NCI-H2107 (cell line): ENCODE measurements at places on chromosomes 12 and 14.

DNA sequence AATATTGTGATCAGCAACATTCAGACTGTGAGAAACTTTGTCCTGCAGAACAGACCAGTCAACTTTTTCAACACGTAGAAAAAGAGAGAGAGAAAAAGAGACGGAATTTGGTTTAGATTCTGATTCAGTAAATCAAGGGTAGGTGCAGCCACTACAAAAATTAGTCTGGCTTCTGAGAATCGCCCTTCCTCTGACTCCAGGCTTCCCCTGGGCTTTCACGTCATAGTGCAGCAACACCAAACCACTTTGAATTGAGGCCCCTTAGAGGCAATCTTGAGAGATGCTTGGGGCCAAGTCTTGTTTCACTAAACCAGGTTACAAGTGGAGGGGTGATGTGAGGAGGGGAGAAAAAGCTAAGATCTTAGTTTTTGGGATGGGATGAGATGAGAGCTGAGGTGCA is 37.5 kb upstream of the PTGR2 start:
- no peak for DNase-seq

DNA sequence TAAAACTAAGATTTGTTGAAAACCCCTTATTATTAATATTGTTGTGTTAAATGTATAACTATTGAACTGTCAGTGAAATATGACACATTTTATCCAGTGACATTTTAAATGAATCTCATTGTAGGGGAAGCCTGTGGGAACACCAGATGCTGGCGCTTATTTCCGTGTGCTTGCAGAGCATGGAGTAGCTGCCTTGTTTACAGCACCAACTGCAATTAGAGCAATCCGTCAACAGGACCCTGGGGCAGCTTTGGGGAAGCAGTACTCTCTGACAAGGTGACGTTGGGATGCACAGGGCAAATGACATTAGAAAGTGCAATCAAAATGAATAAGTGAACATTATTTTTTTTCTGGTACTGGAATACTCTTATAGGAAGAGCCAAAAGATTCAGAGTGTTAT is 96.8 kb downstream of the ACSS3 start:
- no peak for DNase-seq

DNA sequence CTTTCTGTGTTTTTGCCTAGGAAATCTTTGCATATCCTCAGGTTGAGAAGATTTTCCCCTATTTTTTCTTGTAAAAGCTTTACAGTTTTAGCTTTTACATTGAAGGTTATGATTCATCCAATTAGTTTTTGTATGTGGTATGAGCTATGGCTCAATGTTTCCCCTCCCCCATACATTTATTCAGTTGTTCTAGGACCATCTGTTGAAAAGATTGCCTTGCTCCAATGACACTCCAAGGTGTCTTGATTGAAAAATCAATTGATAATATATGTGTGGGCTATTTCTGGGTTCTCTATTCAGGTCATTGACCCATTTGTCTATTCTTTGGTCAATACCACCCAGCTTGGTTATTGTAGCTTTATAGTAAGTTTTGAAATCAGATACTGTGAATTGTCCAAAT is 42.6 kb downstream of the LRTM2 start:
- DNase-seq = no peak

- DNase-seq = no peak
Observed at GRCh38 chr14:53954551-53955228, 1.9 kb downstream of the BMP4 start.

- no peak for DNase-seq
Observed at GRCh38 chr14:71408362-71409030, 501.2 kb downstream of the PCNX1 start.

GRCh38 chr14:80942191-80942600 is 658 bp upstream of the CEP128 start:
- no peak for DNase-seq

DNA sequence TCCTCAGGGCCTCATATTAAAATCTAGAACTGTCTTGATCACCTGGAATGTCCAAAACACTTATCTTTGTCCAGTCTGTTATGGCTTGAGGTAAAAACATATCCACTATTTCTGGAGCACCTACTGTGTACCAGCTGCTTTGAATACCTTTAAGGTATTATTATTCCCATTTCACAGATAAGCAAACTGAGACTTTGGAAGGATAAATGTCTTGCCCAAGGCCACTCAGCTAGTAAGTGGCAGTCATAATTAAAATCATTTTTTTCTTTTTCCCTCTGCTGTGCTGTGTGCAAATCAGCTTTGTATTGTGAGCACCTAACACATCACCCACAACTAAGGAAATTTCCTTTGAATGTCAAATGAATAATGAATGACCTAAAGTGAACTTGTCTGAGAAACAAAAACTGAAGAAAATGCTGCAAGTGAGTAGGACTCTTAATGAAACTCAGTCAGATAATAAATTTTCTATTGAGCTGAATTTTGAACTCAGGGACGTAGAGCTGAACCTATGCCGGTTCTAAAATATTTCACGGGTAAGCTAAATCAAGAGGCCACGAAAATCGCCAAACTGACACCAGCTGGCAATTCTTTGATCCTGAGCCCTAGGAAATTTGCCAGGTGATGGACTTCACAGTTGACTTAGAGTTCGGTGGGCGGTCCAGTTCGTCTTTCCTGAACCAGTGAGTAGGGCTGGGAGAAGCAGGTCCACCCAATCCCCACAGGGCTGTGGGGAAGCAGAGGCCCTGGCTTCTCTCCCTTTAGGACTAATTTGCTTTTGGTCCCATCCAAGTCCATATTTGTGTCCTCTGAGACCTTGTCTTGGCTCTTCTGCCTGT is 159.7 kb upstream of the PWP1 start:
- DNase-seq = no peak

GRCh38 chr14:31556191-31556590 is 5.0 kb upstream of the NUBPL start:
- DNase-seq = no peak

GRCh38 chr12:123879101-123879500 is 93.5 kb downstream of the CCDC92 start:
- DNase-seq = no peak

DNA sequence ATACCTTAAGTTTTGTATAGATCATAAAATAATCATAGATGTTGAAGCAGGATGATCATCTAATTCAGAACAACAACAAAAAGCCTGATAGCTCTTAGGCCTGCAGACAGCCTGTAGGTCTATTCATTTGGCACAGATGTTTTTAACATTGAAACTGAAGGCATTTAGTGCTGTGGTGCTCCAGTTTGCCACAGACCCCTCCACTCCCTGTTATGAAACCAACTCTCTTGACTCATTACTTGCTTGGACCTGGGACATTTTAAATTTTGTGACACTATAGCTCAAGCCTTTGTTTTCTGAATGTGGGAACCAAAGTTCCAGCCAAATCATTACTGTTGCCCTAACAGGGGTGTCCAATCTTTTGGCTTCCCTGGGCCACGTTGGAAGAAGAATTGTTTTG is 9.1 kb downstream of the PRKCH start:
- no peak for DNase-seq

DNA sequence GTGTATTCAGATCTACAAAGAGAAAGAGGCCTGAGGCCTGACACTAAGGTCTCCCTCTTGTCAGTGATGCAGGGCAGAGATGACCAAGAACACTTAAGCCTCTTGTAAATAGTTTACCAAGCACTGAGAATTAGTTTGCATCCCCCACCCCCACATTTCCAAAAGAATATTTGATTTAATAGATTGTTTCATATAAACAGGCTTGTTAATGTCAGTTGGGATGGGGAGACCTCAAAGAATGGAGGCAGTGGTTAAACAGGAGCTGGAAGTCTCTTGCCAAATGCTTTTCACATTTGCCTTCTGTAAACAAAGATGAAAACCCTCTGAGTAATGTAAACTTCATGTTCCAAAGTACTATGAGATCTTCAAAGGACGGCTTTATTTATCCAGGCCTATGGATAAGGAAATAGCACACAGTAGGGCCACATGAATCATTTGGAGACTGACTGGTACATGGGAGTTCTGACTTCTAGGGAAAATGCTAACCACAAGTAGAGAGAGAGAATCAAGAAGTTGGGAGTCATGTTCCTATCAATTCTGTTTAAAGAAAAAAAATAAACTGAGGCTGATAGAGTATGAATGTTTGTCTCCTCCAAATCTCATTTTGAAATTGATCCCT is 234.7 kb downstream of the ANO2 start:
- DNase-seq = no peak

- no peak for DNase-seq
Observed at GRCh38 chr14:72270147-72270727, 338.0 kb downstream of the RGS6 start.

- no peak for DNase-seq
Observed at GRCh38 chr12:47378222-47378582, 298.4 kb upstream of the AMIGO2 start.

DNA sequence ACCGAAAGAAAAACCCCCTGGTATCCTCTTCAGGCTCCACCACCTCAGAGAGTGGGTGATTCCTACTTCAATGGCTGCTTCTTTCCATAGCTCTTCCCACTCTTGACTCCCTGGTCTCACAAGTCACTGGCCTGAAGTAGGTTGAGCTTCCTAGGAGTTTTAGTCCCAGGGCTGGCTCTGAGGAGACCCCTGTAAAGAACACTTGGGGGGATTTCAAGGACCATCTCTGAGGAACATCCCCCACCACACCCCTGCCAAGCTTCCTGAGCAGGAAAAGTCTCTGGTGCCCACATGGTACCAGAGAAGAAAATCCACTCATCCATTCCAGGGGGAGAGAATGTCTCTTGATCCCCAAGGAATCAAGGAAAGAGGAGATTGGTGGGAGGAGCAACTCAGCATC is 25.7 kb downstream of the PHETA1 start:
- DNase-seq = no peak

- no peak for DNase-seq
Observed at GRCh38 chr12:64186789-64187188, 35.3 kb downstream of the KICS2 start.

DNA sequence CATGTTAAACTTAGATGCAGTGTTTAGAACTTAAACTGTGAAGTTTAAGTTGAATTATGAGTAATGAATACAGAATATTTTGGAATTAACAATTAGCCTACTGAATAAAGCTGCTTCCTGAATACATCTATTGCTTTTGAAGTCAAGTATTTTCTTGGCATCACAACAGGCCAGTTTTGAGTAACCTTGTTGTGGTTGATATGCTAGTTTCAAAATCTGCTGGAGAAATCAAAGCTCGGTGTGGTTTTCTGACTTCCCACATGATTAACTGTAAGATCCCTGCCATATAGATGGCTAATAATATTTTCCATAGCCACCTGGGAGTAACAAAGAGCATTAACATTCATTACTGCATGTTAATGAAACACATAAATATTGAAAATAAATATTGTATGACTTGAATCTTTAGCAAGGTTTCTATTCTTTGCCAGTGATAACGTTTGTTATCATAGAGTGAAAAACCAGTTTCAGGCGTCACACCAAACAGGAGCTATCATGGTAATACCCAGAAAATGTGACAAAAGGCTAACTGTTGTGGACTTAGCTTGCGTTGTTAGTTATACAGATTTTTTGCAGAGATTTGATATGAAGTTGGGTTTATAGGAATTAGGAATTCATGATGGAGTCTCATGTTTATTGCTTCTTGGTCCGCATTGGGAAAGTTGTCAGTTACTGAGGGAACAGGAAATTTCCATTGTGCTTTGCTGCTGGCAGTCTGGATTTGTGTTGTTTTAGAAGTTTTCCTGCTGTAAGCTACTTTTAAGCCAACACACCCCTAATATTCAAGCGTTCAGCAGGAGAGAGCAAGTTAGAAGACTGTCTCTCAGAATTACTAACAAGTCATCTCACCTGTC is 32.1 kb downstream of the PPFIBP1 start:
- no peak for DNase-seq

DNA sequence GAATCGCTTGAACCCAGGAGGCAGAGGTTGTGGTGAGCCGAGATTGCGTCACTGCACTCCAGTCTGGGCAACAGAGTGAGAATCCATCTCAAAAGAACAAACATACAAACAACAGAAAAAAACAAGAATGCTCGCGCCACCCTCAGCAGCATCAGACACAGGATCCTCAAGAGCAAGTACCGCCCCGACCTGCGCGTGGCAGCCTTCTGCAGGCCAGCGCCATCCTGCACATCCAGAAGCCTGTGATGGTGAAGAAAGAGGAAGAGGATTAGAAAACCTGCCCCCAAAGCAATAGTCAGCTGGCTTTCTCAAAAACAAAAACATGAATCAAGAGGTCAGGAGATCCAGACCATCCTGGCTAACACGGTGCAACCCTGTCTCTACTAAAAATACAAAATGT is 30.0 kb upstream of the EID3 start:
- no peak for DNase-seq

- no peak for DNase-seq
Observed at GRCh38 chr12:66725031-66725430, 46.2 kb upstream of the GRIP1 start.

DNA sequence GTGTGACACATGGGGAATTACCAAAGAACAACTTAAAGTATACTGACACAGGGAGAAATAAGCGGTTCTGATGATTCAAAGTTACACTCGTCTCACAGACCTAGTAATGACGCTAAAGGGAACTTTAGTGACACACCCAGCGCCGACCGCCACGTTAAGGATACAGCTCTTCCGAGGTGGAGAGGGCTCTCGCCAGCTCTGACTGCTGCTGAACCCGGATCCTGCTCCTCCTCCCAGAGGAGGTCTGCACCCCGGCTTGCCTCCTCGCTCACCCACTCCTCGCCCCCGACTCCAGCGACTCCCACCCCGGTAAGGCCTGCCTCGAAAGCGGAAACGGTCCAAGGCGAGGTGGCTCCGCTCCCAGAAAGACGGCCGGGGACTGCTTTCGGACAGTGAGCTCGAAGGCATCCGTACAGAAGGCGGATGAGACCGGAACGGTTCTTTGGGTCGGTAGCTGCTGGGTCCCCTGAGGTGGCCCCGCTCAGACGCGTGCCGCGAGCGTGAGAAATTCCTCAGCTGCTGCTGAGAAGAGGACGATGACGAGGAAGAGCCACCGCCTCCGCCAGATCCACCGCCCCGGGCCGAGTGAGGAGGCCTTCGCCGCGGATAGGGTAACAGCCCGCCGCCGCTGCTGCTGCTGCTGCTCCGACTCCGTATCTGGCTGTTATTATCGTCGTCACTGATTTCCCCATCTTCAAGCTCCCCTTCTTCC is 643 bp downstream of the ZFC3H1 start:
- no peak for DNase-seq

GRCh38 chr12:126353604-126354003 is 1288.4 kb downstream of the AACS start:
- DNase-seq = no peak

DNA sequence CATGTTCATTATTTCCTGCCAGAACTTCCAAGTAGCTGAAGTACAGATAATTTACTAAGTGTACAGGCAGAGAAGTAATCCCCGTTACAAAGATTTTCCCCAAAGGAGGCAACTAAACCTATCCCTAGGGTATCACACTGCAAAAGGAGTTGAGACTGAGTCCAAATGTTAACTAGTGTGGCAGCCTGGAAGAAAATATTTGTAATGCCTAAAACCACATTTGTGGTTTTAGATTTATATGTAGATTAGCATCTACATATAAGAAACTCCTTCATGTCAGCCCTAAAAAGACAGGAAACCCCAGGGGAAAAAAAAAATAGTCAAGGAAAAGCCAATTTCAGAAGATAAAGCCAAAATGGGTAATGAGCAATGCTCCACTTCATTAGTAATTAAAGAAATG is 1.4 kb upstream of the RNASE12 start:
- no peak for DNase-seq

GRCh38 chr14:71754422-71755095 is 177.7 kb upstream of the RGS6 start:
- no peak for DNase-seq
